ENCODE measurements at places on chromosomes 1 and 21.

GRCh38 chr1:58717979-58718378 is 18.1 kb upstream of the MYSM1 start:
- peak; percentile 14 for DNase-seq

DNA sequence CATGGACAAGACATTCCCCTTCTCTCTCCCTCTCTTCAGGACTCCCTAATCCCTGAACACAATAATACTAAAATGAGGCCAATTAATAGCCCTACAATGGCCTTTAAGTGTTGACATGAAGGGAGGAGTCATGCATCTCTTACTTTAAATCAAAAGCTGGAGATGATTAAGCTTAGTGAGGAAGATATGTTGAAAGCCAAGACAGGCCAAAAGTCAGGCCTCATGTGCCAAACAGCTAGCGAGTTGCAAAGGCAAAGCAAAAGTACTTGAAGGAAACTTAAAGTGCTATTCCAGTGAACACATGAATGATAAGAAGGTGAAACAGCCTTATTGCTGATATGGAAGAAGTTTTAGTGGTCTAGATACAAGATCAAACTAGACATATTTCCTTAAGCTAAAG is 49.5 kb upstream of the CD46 start:
- DNase-seq = no peak

DNA sequence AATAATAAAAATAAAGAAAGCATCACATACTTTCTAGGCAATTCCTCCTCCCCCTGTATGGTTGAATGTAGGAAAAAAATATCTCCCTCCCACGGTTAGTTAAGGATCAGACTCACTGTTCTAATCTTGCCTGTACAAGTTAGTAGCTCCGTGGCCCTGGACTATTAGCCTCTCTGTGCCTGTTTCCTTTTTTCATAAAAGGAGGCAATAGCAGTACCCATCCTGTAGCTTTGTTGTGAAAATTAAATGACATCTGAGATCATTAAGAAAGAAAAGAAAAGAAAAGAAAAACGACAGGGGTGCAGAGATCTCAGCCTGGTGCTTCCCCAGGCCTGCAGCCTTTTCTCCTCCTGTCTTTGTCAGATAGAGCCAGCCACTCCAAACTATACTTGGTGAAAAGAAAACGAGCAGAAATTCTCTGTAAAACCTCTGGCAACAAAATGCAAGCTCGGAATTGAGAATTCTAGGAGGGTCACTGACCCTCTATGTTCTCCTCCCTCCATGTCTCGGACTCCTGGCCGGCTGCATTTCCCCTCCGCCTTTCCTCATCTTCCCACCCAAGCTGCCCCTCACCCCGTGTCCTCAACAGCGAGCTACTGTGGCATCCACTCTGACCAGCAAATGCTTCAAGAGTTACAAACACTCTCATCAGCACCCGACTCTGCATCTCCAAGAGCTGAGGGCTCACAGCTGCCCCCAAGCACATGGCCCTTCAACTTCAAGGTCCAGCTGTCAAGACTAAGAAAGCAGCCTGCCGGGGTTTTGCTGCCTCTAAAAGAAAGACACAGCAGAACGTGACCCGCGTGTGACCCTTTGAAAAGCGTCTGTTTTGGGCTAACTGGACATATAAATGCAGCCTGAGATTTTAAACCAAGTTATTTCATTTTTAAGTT is 13.6 kb downstream of the RIPK4 start:
- DNase-seq = no peak

- no peak for DNase-seq
Observed at GRCh38 chr1:111812306-111812705, 56.6 kb downstream of the DDX20 start.

- no peak for DNase-seq
Observed at GRCh38 chr1:215357901-215358300, 209.2 kb upstream of the KCTD3 start.

DNA sequence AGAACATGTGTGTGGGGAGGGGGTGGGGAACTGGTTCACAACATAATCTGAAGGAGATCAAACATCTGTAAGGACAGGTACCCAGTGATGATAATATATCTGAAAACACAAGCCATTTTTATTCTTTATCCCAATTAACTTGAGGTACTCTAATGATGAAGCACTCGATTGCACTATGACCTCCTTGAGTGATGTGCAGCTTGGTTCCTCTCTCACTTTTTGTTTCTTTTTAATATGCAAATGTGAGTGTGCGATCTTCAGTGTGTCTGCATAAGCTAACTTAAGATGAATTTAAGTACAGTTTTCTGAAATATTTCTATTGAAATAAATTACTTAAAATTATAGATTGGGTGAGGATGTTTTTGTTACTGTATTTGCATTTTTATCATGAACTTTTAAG is 50.6 kb upstream of the ANGPTL1 start:
- no peak for DNase-seq

DNA sequence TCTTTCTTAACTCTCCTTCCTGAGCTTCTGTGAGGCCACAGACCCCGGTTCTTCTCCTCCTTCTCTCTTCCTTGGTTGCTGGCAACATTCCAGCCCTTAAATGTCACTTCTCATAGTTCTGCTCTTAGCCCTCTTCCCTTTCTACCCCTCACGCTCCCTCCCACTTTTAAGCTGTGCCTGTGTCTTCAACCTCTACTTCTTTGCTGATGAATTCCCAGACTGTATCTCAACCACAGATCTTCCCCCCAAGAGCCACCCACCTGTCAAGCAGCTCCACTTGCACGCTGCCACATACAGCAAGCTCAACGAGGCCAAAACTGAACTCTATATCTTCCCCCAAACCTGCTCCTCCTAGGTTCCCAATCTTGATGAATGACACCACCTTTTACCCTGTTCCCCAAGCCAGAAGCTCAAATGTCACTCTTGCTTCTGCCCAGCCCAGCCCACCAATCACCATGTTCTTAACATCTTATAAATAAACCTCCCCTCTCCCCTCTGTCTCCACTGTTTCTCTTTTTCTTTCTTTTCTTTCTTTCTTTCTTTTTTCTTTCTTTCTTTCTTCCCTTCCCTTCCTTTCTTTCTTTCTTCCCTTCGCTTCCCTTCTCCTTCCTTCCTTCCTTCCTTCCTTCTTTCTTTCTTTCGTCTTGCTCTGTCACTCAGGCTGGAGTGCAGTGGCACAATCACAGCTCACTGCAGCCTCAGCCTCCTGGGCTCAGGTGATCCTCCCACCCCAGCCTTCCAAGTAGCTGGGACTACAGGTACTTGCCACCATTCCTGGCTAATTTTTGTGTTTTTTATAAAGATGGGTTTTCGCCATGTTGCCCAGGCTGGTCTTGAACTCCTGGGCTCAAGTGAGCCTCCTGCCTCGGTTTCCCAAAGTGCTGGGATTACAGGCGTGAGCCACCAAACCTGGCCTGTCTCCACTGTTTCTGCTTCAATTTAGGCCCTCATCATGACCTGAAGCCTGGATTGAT is 19.8 kb upstream of the PTP4A2 start:
- DNase-seq = peak; percentile 70

GRCh38 chr1:233412812-233413211 is 85.3 kb downstream of the MAP3K21 start:
- no peak for DNase-seq

Data from stimulated activated CD4-positive, alpha-beta T cell treated with anti-CD3 and anti-CD28 coated beads, Interleukin-4, amount 100 ng/mL, for 24 hours (primary cell).